ENCODE measurements at places on chromosomes 1 and 21.

DNA sequence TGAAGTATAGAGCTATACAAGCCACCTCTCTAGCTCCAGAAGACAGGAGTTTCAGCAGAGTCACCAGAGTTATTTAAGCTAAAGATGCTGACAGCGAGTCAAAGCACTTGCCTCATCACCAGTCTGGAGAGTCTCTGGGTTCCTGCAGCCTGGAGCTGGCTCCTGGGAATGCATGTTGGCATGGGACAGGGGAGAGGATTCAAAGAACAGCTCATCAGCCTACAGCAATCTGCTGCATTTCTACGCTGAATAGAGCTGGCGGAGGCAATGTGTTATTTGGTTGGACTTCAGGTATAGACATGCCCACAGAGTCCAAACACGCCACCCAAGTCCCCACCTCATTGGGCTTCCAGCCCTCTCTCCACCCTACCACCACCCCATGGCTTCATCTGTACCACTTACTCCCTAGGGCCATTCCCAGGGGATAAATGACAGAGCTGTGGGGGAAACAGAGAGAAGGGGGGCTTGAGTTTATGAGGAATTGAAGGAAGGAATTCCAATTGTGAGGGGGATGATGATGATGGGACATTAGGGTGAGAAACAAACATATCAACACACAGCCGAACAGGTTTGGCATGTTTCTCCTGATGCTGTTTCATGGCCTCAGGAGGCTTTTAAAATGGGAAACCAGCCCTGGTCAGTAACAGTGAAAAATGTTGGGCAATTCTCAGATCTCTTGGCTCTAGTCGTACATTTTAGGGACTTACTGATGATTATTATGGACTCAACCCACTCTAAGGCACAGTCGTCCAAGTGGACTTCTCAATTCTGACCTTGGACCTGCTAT lies 58.4 kb downstream of the PLEKHA6 start:
- no peak for DNase-seq

GRCh38 chr1:232951180-232951579 lies 769 bp downstream of the NTPCR start:
- peak; percentile 35 for DNase-seq

DNA sequence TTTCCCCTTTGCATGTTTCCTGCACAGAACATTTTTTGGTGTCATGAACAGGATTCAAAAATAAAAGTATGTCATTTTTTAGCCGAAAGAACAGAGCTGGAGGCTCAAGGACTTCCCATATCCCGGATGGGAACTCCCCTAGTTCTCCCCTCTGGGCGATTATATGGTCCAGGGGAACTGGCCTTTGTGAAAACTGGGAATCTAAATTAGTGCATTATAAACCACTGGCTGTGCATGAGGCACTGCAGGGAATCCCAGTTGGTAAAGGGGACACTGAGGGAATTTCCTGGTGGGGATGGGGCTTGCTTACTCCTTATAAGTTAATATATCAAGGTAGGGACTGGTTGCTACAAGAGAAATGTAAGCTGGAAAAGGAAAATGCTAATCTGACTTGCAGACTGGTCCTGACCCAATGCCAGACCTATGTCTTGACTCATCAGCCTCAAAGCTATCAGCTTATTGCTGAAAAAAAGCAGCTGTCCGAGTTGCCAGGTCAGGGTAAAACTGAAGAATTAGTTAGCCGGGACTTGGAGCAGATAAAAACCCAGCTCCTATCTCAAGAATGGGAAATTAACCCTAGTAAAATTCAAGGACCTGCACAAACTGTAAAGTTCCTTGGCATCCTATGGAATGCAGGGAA lies 122.6 kb downstream of the FCRL5 start:
- DNase-seq = no peak

DNA sequence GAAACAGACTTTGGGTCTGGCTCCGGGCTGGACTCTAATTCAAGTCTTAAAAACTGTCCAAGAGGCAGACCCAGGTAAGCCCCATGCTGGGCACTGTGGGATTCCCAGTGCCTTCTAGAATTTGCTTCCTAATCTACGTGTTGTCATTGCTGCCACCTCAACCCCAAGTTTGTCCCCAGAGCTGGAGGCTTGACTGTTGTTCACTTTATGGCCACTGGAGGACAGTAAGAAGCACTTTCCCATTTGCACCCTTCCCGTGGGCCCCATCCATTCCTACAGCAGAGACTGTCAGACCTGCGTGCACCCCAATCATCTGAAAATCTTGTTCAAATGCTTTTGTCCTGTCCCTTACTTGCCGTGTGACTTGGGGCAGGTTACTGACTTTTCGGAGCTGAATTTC lies 29.4 kb upstream of the VASH2 start:
- no peak for DNase-seq

DNA sequence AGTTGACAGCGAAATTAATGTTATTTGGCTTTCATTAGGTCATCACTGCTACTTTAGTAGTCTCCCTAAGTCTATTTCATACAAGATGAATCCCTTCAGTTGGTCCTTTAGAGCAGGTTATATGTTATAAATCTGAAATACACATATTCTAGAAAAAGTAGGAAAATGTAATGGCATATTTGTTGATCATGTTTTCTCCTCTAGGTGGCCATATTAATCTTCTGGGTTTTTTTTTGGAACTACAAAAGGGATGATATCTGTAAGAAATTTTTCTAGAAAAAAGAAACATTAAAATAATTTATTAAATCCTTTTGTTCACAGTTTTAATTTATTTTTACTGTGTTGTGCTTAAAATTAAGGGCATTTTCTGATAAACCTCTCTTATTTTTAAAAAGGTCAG lies 87.9 kb downstream of the SYT14 start:
- DNase-seq = no peak

DNA sequence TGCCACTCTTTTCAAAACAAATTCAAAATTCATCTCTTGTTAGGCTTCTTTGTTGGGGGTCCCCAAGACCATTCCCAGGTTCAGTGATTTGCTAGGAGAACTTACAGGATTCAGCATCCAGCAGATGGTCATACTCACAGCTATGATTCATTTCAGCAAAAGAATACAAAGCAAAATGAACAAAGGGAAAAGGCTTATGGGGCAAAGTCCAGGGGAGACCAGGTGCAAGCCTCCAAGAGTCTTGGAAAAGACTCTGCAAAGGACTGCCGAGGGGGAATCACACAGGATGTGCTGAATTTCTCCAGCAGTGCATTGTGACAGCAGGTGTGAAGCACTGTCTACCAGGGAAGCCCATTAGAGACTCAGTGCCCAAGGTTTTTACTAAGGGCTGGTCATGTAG lies 7.3 kb downstream of the TRAF5 start:
- no peak for DNase-seq

GRCh38 chr21:42062236-42063022 lies 8.7 kb upstream of the UMODL1 start:
- DNase-seq = no peak

GRCh38 chr1:92317836-92318493 lies 19.1 kb downstream of the RPAP2 start:
- no peak for DNase-seq

DNA sequence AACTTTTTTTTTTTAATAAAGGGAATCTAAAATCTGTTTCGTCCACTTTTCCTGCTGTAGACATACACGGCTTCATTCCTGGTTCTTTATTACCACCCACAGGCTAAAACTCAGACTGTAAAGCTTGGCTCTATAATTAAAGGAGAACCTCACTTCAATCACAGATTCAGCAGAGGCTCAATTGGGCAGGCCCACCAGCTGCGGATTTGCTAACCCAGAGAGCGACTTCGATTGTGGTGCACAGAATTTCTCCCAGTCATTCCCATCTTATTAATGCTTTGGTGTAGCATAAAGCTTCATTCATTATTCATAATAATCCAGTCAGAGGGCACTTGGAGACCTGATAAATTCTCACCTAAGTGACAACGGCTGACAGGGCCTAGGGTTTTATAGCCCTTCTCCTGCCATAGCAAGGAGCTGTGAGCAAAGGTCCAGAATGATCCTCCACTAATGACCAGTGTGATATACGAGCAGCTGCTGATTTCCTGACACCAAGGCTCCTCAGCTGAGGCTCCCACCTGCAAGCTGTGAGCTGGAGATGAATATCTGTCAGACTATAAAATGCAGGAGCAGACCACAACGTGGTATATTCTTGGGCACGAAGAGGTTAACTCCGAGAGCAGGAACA lies 149.0 kb downstream of the ATP6V1G3 start:
- no peak for DNase-seq

- no peak for DNase-seq
Measured at GRCh38 chr1:119914071-119914470, 17.8 kb upstream of the ADAM30 start.

GRCh38 chr1:245493029-245493428 lies 338.2 kb downstream of the KIF26B start:
- no peak for DNase-seq

DNA sequence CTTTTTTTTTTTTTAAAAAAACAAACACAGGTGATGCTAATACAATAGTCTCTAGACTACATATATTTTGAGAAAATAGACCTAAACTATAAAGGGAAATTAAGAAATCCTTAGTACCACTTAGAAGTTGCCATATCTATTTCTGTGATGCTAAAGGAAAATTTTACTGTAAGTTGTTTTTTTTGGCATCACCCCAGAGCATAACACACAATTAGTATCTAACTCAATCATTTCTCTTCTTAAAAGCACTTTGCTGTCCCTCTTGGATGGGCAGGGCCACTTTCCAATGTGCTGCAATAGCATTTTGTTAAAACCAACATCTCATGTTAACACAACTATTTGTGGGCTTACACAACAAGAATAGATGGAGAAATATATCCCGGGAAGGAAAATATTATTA lies 91.9 kb downstream of the GABPA start:
- DNase-seq = no peak

DNA sequence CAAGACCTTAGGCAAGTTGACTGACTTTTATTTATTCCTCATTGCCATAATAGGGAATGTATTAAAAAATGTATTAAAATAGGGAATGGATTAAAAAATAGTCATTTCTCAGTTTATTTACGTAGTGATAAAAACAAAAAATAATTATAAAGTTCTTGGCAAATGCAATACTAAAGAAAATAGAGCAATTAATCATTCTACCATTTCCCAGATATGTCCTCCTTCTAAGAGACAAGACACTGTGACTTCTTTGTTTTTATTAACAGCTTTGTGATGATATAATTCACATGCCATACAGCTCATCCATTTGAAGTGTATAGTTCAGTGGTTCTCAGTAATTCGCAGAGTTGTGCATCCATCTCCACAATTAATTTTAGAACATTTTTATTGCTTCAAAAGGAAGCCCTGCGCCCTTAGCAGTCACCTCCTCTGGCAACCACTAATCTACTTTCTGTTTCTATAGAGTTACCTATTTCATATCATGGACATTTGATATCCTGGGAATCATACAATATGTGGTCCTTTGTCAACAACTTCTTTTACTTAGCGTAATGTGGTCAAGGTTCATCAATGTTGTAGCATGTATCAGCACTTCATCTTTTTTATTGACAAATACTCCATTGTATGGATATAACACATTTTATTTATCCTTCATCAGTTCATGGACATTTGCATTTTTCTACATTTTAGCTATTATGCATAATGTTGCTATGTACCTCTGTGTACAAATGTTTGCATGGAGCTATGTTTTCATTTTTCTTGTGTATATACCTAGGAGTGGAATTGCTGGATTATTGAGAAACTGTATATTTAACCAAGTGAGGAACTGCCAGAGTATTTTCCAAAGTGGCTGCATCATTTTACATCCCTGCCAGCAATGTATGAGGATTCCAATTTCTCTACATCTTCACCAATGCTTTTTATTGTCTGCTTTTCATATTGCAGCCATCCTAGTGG lies 5.6 kb downstream of the TBX19 start:
- DNase-seq = no peak

Measured in caudate nucleus (tissue), 63 donors.